Heart right ventricle (tissue), 16 donors: ENCODE measurements at places on chromosomes 6 and 20. TPM values are rescaled to one million over a fixed set of nuclear protein-coding genes. Genes with fewer than 3 reads are reported as not detected.
A peak's percentile ranks its signal among the peaks of the same experiment; 100 is the strongest.

The FAM209B gene
- total RNA-seq, result not detected

The ACTL10 gene
- total RNA-seq, result 0.23 TPM

The GNMT gene
- 0.85 TPM for total RNA-seq

The PLAGL1 gene
- 14.8 TPM for total RNA-seq

- no peak overlapping the region for H3K27ac ChIP-seq
- H3K36me3 ChIP-seq, result no peaks in the 10 kb centered on the region
- H3K27me3 ChIP-seq, result no peaks in the 10 kb centered on the region
- H3K4me3 ChIP-seq, result no peak overlapping the region
- H3K4me1 ChIP-seq, result no peaks in the 10 kb centered on the region
Observed at GRCh38 chr6:74642101-74642500, 563.8 kb downstream of the COL12A1 start.

DNA sequence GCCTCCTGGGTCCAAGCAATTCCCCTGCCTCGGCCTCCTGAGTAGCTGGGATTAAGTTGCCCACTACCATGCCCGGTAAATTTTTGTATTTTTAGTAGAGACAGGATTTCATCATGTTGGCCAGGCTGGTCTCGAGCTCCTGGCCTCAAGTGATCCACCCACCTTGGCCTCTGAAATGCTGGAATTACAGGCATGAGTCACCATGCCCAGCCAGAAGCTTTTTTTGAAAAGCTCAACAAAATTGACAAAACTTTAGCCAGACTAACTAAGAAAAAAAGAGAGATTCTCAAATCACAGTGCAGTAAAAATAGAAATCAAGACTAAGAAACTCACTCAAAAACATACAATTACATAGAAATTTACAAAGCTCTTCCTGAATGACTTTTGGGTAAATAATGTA lies 420.6 kb downstream of the COL12A1 start:
- H3K4me3 ChIP-seq, result no peak overlapping the region
- H3K27ac ChIP-seq, result no peak overlapping the region

DNA sequence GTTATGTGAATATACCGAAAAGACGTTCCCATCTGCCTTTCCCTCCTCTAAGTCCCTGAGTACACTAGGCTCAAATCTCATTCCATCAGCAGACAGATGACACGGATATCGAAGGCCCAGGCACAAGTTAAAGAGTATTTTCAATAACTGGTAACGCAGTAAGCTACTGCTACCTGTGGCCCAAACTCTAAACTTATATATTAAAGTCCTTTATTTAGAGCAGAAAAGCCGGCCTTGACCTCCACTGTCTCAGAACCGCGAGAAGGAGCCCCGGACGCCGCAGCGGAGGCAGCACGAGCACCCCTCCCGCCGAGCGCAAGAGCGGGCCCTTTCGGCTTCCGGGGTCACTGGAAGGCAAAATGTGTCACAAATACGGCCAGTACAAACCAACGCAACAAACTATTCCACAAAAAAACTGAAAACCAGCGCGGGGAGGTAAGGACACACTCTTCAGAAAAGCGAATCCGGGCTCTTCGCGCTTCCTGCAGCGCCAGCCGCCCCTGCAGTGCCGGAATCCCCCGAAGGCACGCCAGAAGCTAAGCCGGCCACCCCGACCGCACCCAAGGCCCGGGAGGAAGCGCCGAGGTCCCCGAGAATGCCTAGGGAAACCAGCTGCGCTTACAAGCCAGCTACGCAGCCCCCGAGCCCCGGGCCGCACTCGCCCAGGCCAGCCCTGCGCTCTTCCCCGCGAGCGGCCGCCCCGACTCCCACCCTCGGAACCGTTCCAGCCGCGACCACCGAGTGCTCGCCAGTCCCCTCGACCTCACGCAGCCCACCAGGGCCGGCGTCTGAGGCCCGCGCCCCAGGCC lies 681 bp downstream of the DIDO1 start:
- H3K36me3 ChIP-seq, result no peaks in the 10 kb centered on the region
- peak overlapping the region; percentile 97 for H3K4me3 ChIP-seq
- H3K4me1 ChIP-seq, result peaks cover 84% of the 10 kb centered on the region
- no peaks in the 10 kb centered on the region for H3K27me3 ChIP-seq
- DNase-seq, result peak; percentile 43

GRCh38 chr6:156392648-156393047 lies 384.5 kb upstream of the ARID1B start:
- no peak overlapping the region for H3K27ac ChIP-seq
- H3K36me3 ChIP-seq, result no peaks in the 10 kb centered on the region
- peaks cover 15% of the 10 kb centered on the region for H3K27me3 ChIP-seq
- DNase-seq, result no peak
- no peak overlapping the region for H3K4me3 ChIP-seq

DNA sequence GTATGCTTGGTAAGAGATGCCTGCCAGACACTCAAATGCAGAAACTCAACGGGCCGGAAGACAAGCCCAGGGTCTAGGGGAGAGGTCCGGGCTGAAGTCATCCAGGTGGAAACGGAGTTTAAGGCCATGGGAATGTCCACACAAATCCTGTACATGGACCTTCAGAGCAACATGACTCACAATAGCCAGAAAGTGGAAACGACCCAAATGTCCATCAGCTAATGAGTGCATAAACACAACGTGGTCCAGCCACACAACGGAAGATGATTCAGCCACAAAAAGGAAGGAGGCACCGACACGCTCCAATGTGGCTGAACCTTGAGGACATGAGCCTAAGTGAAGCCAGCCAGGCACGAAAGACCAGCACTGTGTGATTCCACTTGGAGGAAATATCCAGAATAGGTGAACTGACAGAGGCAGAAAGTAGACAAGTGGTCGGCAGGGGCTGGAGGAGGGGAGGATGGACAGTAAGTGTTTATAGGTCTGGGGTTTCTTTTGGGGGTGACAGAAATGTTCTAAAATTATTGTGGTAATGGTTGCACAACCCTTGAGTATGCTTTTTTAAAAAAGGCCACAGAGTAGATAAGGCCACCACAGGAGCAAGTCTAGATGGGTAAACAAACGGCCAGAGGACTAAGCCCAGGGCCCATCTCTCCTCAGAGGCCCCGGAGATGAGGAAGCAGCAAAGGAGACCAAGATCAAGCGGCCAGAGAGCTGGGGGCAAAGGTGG lies 105.6 kb downstream of the PREX1 start:
- DNase-seq, result no peak
- H3K27ac ChIP-seq, result no peak overlapping the region
- H3K27me3 ChIP-seq, result no peaks in the 10 kb centered on the region
- no peak overlapping the region for H3K4me3 ChIP-seq

- no peak overlapping the region for H3K4me3 ChIP-seq
- no peaks in the 10 kb centered on the region for H3K27me3 ChIP-seq
- H3K4me1 ChIP-seq, result no peaks in the 10 kb centered on the region
- no peak overlapping the region for H3K27ac ChIP-seq
- no peak for DNase-seq
Observed at GRCh38 chr6:96604420-96604819, 41.5 kb downstream of the FHL5 start.

DNA sequence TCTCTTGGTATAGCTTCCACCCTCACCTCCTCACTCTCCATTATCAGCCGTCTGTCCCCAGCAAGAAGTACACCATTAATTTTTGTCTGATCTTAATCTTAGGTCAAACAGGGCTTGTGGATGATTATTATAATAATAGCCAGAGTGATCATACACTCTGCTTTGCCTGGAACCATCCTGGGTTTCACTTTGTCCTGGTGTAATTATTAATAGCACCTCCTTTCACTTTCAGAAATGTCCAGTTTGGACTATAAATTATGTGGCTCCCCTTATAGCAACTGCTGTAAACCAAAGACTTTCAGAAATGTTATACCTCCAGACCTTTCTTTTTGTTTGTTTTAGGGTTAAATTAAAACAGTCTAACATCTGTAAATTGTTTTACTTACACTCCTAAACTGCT lies 951 bp upstream of the TRIM31 start:
- no peaks in the 10 kb centered on the region for H3K4me1 ChIP-seq
- no peak overlapping the region for H3K4me3 ChIP-seq
- no peak for DNase-seq
- H3K27ac ChIP-seq, result no peak overlapping the region

DNA sequence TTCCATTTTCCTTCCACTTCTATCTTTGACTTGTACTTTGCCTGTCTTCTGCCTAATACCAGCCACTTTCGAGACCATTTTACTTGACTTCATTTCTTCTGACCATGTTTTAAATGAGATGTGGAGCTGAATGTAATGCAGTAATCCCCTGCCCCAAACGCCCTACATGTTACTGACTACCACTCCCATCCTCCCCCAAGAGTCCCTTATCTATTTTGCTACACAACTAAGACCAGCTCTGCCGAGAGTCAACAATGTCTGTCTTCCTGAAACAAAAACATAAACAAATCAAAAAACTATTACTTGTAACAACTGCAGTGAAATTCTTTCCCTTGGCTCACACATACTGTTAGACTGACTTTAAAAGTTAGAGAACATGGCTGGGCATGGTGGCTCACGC lies 27.1 kb upstream of the KIAA1586 start:
- no peaks in the 10 kb centered on the region for H3K36me3 ChIP-seq
- no peak overlapping the region for H3K27ac ChIP-seq
- no peak for DNase-seq
- H3K27me3 ChIP-seq, result no peaks in the 10 kb centered on the region
- H3K4me1 ChIP-seq, result no peaks in the 10 kb centered on the region

GRCh38 chr20:47262008-47262364 lies 94.5 kb downstream of the ZMYND8 start:
- no peak overlapping the region for H3K27ac ChIP-seq
- H3K27me3 ChIP-seq, result no peaks in the 10 kb centered on the region
- no peak for DNase-seq
- no peak overlapping the region for H3K4me3 ChIP-seq
- peaks cover 28% of the 10 kb centered on the region for H3K4me1 ChIP-seq

DNA sequence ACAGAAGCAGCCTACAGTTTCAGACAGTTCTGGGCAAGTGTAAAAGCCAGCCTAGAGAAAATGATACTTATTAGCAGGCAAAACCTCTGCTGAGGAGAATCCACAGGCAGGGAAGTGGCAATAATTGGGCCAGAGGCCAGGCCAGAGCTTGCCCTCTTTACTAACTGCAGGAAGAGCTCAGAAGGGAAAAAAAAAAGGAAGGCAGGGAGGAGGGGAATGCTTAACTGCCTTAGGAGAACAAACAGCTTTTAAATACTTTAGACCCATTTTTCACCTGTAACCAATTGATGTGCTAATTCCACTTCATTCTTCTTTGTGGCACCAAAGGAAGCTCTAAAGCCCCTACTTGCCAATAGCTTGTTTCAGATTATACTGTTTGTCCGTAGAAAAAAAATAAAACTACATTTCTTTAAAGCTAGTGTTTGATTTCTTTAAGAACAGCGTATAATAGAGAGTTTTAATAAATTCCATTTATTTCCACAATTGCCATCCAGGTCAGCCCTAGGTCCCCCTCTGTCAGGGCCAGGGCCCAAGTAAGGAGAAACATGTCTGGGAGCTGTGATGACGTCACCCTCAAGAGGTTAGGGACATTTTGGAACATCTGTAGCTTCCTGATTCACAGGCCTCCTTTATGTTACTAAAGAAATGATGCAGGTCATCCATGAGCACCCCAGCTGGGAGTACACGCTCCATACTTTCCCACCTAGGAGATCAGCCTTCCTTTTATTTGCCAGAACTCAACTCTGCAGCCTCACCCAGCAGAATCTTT lies 384.3 kb downstream of the CDC5L start:
- no peaks in the 10 kb centered on the region for H3K4me1 ChIP-seq
- H3K27me3 ChIP-seq, result no peaks in the 10 kb centered on the region
- no peaks in the 10 kb centered on the region for H3K36me3 ChIP-seq
- no peak overlapping the region for H3K27ac ChIP-seq
- DNase-seq, result no peak

- H3K27ac ChIP-seq, result no peak overlapping the region
- H3K27me3 ChIP-seq, result no peaks in the 10 kb centered on the region
- H3K4me3 ChIP-seq, result no peak overlapping the region
- no peaks in the 10 kb centered on the region for H3K36me3 ChIP-seq
- DNase-seq, result no peak
- H3K4me1 ChIP-seq, result peaks cover 29% of the 10 kb centered on the region
Observed at GRCh38 chr20:9353916-9354276, 160.5 kb upstream of the LAMP5 start.

DNA sequence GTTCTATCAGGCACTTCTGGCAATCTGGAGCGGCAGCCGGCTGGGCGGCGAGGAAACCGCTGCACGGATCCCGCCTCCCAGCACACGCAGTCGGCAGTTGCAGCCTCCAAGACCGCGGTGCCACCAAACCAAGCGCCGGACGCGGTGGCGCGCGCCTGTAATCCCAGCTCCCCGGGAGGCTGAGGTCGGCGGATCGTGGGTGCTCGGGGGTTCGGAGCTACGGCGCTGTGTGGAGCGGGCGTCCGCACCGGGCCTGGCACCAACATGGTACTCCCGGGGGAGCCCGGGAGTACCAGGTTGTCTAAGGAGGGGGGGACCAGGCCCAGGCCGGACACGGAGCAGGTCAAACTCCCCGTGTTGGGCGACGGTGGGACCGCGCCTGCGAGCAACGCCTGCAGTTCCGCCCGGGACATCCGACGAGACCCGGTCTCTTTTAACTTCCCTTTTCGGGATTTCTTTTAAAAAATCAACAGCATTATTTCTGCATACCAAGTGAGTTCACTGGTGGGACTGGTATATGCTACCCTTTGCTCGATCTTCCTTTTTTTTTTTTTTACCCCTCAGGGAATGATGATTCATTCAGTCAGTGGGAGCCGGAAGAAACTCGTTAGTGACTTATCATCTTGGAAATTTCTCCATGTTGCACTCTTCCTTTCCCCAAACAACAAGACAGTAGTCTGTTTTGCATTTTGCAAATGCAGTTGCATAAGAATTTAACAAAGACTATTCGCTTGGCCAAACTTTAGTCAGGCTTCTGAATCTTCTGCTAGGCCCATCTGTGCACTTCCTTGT lies 27.6 kb downstream of the ZNF311 start:
- no peaks in the 10 kb centered on the region for H3K4me1 ChIP-seq
- H3K36me3 ChIP-seq, result no peaks in the 10 kb centered on the region
- H3K27ac ChIP-seq, result no peak overlapping the region
- DNase-seq, result no peak
- H3K4me3 ChIP-seq, result no peak overlapping the region

GRCh38 chr6:4717124-4717523 lies 59.1 kb upstream of the CDYL start:
- H3K4me3 ChIP-seq, result no peak overlapping the region
- H3K27ac ChIP-seq, result no peak overlapping the region
- H3K36me3 ChIP-seq, result no peaks in the 10 kb centered on the region
- no peaks in the 10 kb centered on the region for H3K4me1 ChIP-seq
- H3K27me3 ChIP-seq, result no peaks in the 10 kb centered on the region

- no peaks in the 10 kb centered on the region for H3K36me3 ChIP-seq
- no peaks in the 10 kb centered on the region for H3K4me1 ChIP-seq
- no peak for DNase-seq
- H3K4me3 ChIP-seq, result no peak overlapping the region
- H3K27ac ChIP-seq, result no peak overlapping the region
Observed at GRCh38 chr6:29661071-29661470, 4.2 kb downstream of the MOG start.

- H3K4me1 ChIP-seq, result peaks cover 8% of the 10 kb centered on the region
- H3K4me3 ChIP-seq, result no peak overlapping the region
- no peaks in the 10 kb centered on the region for H3K27me3 ChIP-seq
Observed at GRCh38 chr6:159126590-159126989, 42.6 kb upstream of the FNDC1 start.

DNA sequence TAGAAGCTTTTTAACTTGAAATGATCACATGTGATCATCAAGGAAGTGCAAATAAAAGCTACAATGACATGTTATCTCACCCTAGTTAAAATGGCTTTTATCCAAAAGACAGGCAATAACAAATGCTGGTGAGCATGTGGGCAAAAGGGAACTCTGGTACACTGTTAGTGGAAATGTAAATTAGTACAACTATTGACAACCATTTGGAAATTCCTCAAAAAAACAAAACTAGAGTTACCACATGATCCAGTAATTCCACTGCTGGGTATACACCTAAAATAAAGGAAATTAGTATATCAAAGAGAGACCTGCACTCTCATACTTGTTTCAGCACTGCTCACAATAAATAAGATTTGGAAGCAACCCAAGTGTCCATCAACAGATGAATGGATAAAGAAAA lies 108.7 kb downstream of the HTR1B start:
- no peak overlapping the region for H3K4me3 ChIP-seq
- no peaks in the 10 kb centered on the region for H3K4me1 ChIP-seq
- no peak for DNase-seq
- H3K27ac ChIP-seq, result no peak overlapping the region
- no peaks in the 10 kb centered on the region for H3K36me3 ChIP-seq
